Activated T-cell treated with anti-CD3 and anti-CD28 coated beads, Interleukin-2, amount 50 U/mL, for 48 hours (primary cell): ENCODE measurements at places on chromosomes 3 and 15.

GRCh38 chr15:98801234-98801561, 152.9 kb downstream of the IGF1R start:
- DNase-seq: no peak

DNA sequence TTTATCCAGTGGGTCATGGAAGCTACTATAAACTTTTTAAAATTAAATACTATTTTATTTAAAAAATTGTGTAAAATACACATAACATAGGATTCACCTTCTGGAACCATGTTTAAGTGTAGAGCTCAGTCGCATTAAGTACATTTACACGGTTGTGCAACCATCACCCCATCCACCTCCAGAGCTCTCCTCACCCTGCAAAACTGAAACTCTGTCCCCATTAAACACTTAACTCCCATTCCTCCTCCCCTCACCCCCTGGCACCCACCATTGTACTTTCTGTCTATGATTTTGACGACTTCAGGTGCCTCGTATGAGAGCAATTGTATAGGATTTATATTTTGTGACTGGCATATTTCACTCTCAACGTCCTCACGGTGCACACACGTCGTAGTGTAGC, 70.7 kb downstream of the APBA2 start:
- no peak for DNase-seq

GRCh38 chr3:194579091-194579606, 54.1 kb downstream of the TMEM44 start:
- DNase-seq: no peak

DNA sequence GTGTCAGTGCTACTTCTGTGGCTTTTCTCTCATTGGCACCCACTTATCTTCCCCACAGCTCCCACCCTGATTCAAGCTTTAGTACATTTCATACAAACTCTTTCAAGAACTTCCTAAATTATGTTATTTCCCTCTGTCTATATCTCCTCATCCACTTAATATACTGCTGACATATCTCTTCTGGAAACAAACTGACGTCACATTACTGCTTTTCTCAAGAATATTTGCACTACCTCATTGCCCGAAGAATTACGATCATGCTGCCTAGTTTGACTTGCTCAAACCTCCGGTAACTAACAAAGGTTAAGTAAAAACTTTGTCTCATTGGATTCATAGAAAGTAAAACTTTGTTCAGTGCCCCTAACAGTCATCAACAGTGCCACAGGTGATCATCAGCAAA, 76.5 kb downstream of the STAC start:
- DNase-seq: no peak

- DNase-seq: no peak
These were observed 174.8 kb downstream of the CHDH start for GRCh38 chr3:53671192-53671960.

GRCh38 chr15:42045211-42045615, 24.4 kb upstream of the PLA2G4E start:
- no peak for DNase-seq

GRCh38 chr15:25180606-25181292, 226.0 kb downstream of the SNRPN start:
- no peak for DNase-seq

DNA sequence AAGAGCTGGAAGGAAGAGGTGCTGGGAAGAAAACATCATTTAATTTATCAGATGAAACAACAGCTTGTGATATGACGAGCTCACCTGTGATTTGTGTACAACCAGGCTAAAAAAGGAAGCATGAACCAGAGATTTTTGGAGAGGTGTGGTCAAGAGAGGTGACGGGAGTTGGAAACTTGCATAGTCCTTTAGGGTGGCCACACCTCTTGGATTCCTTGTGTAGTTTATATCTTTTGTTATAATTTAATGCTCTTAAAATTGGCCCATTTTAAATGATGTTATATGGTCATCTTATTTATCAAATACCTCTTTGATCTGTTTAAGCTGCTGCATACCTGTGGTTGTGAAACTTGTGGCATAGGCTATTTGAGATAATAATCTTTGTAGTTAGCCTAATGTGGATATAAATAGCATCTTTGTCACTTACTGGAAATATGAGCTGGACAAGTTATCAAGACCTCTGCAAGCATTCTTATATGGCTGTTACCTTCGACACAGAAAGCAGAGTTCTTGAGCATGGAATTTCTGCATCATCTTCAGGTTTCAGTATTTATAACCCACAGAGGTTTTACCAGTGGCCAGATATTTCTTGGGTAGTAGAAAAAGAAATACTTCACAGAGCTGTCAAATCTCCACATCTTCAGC, 49.1 kb downstream of the IL1RAP start:
- DNase-seq: no peak

- DNase-seq: no peak
These were observed 225.3 kb upstream of the KCNMB2 start for GRCh38 chr3:178310949-178311348.

DNA sequence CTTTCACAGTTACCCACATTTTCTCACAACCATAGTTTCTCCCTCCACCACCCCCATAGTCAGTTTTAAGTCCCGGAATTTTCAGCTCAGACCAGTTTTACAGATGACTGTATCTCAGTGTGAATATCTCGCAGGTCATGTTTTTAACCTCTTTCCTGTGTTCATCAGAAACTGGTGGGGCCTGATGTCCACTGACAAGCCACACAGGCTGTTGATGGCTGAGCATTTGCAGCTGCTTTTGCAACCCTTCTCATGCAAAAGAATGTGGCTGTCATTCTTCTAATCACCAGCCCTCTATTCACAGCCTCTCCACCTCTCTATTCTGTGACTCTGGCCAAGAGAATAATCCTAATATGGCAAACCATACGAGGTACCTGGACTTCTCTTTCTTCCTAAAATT, 8.5 kb downstream of the GYG1 start:
- DNase-seq: no peak

DNA sequence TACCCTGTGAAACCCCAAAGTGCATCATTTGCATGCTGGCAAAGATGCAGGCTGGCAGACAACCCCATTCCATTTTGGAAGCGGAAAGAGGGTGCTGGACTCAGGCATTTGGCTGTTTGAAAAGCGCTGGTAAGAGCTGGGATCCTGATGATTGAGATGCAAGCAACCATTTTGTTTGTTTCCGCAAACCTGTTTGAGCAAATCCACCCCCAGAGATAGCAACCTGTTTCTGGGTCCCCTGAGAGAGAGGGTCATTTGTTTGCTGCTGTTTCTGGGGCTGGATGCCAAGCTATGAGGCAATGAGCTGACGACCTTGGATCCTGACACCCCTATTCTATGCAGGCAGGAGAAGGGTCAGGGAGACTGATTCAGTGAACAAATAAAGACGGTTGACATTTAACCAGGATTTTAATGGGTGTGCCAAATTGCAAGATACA, 9.8 kb downstream of the SLC6A1 start:
- no peak for DNase-seq

DNA sequence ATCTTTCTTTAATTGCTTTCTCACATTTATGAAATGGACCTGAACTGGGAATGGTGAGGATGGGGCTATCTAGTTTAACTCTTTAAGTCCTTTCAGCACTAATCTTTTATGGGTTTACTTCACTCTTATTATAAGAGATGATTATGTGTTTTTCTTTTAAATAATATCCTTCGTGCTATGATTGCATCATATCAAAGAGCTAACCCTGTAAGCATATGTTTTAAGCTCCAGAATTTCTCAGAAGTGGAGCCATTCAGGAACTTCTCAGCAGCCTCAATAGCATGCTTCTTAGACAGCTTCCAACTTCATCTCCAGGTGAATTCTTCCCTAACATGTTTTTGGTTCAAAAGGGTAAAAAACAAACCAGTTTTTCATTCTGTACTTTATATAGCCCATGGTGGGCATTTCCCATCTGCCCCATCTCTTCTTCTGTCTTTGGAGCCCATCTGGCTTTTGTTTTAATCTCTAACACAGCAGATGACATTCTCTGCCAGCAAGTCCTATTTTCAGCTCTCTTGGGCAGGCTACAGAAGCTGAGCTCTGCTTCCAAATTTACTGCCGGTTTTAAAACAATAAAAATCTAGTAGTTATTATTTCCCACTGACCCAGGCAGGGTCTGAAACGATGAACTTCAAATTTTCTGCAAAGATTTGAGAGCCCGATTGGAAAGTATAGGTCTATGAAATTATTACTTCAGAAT, 26.8 kb upstream of the IL1RAP start:
- no peak for DNase-seq

DNA sequence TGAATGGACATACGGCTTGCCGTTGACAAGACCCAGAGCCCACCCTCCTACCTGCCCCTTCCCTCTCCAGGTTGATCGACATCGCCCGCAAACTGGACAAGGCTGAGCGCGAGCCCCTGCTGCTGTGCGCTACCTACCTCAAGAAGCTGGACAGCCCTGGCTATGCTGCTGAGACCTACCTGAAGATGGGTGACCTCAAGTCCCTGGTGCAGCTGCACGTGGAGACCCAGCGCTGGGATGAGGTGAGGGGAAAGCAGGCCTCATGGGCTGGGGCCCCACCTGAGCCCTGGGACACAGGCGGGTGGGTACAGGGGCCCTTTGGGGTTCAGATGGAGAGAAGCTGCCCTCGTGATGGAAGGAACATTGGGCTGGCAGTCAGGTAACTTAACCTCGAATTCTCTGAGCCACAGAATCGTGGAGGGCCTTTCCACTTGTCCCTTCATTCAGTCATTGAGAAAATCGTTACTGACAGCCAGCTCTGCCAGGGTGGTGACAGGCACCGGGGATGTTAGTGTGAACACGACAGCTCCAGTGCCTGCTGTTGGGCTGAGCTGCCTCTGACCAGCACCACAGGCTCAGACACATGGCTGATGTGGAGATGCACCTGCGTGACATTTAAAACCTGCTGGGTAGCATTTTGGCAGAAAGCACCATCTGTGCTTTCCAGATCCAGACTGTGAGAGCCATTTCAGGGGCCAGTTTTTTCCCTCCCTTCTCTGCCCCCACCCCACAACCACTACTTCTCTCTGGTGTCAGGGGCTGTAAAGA, 25.6 kb upstream of the RHO start:
- no peak for DNase-seq

DNA sequence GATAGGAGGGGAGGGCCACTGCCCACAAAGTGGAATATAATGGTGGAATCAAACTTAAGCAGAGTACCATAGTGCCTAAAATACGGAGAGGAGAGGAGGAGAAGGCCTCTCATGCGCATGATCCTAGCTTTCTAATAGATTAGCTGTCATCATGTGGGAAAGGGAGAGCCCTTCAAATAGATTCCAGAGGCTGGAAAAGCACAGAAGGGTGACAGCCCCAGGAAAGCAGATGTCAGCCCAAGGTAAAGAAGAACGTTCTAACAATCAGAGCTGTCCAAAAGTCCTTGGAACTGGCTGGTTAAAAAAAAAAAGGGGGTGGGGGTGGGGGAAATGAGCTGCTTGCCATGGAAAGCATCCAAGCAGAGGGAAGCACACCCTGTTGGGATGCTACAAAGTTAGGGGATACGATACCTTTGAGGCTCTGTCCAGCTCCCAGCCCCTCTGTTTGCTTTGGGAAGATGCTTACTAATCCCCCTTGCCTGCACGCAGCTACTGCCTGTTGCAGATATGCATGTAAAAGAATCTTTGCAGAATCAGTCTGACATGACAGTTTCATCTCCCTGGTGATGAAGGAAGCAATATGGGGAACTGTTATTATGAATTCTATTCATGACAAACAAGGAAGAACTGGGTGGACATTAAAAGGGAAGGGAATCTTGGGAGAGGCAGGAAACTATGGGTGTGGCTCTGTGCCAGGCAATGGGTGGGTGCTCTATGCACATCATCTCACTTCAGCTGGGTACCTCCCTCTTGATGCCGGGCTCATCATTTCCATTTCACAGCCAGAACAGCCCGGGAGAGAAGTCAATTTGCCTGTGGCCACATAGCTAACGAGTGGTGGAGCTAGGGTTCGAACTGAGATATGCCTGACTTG, 10.1 kb upstream of the LMCD1 start:
- no peak for DNase-seq

- no peak for DNase-seq
These were observed 354.9 kb upstream of the ARL6 start for GRCh38 chr3:97409612-97410011.

GRCh38 chr3:168088106-168088720, 7.5 kb downstream of the GOLIM4 start:
- DNase-seq: no peak

DNA sequence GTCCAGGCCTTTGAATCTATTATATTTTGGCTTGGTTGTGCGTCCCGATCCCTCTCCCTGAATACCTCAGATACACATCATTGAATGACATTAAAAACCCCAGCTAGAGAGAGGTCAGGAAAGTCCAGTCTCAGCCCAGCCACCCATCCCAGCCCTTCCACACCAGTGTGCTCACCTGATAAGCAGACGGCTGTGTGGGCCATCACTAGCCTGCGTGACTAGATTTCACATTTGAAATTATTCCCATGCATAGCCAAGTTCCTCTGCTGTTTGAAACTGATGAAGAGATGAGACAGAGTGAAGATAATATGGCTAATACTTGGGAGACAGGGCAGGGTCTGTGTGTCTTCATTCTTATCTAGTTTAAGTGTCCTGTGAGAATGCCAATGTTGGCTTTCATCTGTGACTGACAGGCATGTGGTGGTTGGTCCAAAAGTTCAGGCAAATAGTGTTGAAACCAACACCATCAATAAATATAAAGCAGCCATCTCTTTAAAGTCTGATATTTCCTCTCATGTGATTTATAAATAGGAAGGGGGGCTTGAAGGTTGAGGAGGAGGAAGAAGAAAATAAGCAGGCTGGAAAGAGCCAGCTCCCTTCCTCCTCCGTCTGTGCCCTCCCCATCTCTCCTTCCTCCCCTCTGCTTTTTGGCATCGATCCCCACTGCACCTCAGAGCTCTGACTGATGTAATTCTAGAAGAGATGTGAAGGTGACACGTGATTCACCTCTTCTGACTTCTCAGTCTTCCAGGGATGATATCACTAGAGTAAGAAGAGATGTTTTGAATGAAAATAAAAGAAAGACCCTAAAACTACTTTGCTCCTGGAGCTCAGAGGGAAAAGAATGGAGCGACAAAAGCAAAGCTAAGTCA, 5.1 kb downstream of the FAM43A start:
- no peak for DNase-seq

DNA sequence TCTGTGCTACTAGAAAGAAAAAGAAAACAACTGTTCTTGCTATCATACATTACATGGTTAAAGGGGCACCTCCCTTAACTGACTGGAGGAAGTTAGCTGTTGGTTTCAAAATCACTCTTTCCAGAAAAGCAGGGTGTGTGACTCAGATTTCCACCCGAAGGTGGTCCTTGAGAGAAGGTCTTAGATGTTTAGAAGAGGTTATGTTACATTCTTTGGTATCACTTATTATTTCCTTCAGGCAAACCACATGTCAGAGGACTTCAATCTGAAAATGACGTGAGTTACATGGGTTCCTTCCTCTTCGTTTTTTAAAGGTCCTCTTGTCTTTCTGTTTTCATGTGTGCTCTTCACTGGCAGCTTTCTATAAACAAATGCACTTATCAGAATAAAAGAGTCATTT, 307.9 kb upstream of the CBLB start:
- DNase-seq: peak; percentile 43

GRCh38 chr15:65949491-65949890, 80.2 kb downstream of the RAB11A start:
- no peak for DNase-seq

GRCh38 chr3:161770484-161771386, 274.1 kb downstream of the OTOL1 start:
- peak; percentile 20 for DNase-seq

- peak; percentile 68 for DNase-seq
These were observed 734 bp downstream of the TBL1XR1 start for GRCh38 chr3:177196456-177197040.
